ENCODE measurements at places on chromosomes 4 and X. TPM values are rescaled to one million over a fixed set of nuclear protein-coding genes. Genes with fewer than 3 reads are reported as not detected.

Gene VCX
- total RNA-seq, result not detected

Gene EDA
- total RNA-seq, result not detected

Gene SCML2
- total RNA-seq, result 2.1 TPM

Gene MBNL3
- total RNA-seq, result 8.7 TPM

DNA sequence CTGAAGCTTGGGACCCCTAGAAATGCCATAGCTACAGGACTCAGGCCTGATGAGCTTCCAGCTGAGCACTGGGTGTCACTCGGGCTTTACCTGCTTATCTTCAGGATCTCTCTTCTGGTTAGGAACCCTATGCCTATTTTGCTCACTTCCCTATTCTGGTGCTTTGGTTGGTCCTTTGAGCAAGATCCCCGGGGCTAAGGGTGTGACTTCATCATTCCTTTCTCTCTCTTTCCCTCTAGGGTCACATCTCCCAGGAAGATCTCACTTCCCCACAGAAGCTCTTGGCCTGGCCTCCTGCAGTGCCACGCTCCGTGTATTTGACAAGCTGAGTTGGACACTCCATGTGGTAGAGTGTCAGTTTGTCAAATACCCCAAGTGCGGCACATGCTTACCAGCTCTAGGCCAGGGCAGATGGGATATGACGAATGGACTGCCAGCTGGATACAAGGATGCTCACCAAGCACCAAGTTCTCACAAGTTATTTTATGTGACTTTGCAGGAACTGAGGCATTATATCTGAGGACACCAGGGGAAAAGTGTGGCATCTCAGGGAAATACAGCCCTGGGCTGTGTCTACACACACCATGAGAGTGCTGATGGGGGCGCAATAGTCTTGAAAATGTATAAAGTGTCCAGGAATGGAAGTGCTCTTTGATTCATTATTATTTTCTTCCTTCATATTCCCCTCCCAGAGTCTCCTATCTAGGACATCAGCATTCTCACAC is 21.1 kb downstream of the VSIG4 start:
- no peak for DNase-seq
- no peak overlapping the region for H3K27ac ChIP-seq
- no peaks in the 10 kb centered on the region for H3K27me3 ChIP-seq
- H3K36me3 ChIP-seq, result no peaks in the 10 kb centered on the region

GRCh38 chr4:77232653-77233052 is 75.6 kb downstream of the CCNG2 start:
- no peaks in the 10 kb centered on the region for H3K36me3 ChIP-seq
- DNase-seq, result peak; percentile 48
- H3K4me3 ChIP-seq, result no peak overlapping the region
- H3K27me3 ChIP-seq, result peaks cover 44% of the 10 kb centered on the region

DNA sequence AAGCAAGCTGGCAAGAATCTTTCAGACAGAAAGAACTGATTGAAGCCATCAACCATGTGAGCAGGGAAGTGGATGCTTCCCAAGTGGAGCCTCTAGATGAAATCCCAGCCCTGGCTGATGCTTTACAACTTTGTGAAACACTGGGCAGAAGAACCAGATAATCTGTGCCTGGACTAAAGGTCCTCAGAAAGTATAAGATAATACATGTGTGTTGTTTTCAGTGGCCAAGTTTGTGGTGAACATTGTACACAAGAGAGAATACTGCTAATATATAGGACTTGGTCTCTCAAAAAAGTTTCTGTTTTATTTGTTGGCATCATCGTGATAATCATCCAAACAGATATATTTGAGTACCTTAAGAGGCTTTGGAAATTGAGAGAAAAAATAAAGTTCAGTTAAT is 1367.8 kb upstream of the IGFBP7 start:
- no peaks in the 10 kb centered on the region for H3K36me3 ChIP-seq
- H3K4me3 ChIP-seq, result no peak overlapping the region
- no peak for DNase-seq
- no peak overlapping the region for H3K27ac ChIP-seq

DNA sequence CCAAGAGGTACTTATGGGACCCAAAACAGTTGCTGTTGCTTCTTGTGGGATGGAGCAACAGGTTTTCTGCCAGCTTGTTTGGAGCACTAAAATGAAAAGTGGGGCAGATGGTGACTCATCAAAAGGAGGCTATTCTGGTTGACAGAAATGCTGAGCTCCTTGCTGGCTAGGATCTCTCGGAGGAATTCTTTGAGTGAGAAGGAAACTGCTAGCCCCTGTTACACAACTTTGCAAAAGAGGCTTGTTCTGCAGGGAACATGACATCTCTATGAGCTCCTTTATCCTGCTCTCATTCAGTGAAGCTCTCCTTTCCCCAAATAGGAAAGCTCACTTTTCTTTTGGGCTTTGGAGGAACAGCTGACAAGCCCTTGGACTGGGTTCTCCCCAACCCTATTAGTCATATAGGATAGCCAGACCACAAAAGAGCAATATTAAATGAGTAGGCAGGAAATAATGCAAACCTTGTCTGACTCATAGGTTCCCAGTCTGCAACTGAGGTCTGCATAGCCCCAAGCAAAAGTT is 108.3 kb downstream of the CDS1 start:
- peaks cover 23% of the 10 kb centered on the region for H3K4me1 ChIP-seq
- DNase-seq, result peak; percentile 94
- H3K27ac ChIP-seq, result peak overlapping the region; percentile 66
- H3K27me3 ChIP-seq, result no peaks in the 10 kb centered on the region

DNA sequence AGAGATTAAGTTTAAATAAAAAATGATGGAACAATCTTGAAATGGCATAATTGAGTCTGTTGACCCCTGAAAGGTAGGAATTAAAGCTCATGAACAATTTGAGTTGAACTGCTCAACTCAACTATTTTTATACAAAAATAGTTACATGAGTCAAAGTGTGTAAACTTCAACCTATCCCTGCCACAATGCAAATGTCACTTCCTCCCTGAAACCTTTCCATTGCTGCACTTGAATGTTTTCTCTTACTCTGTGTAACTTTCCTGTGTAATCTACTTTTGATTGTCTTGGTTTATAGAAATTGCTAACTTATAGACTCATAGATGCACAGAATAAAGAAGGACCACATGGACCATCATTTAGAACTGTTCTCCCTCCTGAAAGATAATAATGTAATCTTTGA is 218.5 kb downstream of the GBA3 start:
- H3K4me1 ChIP-seq, result no peaks in the 10 kb centered on the region
- no peaks in the 10 kb centered on the region for H3K36me3 ChIP-seq
- no peak overlapping the region for H3K4me3 ChIP-seq
- DNase-seq, result no peak

DNA sequence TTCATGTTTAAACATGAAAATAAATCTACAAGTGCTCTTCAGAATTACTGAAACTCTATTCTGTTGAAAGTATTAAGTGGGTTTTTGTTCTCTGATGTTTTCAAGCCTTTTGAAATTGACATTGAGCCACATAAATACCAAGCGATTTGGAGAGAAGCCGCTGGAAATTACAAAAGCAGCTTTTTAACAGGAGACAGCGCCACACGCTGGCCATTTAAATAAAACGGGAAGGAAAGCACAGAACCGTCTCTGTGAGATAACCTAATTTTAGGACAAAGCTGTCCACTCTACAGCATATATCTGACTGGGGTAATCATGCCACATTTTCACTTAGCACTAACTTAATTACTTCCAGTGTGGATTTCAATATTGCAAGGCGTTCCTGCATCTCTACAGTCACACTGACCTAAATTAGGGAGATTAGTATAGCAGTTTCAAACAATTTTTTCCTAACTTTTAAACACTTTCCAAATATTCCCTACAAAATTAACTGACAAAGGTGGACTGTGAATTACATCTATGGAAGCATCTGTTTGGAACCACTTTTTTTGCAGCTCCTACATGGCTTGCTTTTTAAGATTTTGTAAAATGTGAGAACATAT is 6.8 kb upstream of the ANOS1 start:
- H3K36me3 ChIP-seq, result no peaks in the 10 kb centered on the region
- peak; percentile 60 for DNase-seq
- no peaks in the 10 kb centered on the region for H3K4me1 ChIP-seq
- no peaks in the 10 kb centered on the region for H3K27me3 ChIP-seq
- H3K27ac ChIP-seq, result no peak overlapping the region

DNA sequence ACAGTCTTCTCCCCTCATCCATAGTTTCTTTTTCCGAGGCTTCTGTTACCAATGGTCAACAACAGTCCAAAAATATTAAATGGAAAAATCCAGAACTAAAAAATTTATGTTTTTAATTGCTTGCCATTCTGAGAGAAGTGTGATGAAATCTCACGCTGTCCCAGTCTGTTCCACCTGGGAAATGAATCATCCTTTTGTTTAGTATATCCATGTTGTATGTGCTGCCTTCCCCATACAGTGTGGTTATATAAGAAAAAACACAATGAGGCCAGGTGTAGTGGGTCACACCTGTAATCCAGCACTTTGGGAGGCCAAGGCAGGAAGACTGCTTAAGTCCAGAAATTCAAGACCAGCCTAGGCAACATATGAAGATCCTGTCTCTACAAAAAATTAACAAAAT is 161.6 kb downstream of the CHIC2 start:
- peaks cover 44% of the 10 kb centered on the region for H3K4me1 ChIP-seq
- H3K4me3 ChIP-seq, result no peak overlapping the region

DNA sequence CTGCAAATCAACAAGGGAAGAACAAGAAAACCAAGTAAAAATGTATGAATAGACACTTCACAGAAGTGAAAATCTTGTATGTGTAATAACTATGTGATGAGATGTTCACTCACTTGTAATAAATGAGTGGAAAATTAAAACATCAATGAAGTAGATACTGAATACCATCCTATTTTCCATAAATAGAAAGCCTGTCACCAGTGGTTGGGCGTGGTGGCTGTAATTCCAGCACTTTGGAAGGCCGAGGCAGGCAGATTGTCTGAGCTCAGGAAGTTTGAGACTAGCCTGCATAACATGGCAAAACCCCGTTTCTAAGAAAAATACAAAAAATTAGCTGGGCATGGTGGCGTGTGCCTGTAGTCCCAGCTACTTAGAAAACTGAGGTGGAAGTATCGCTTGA is 53.5 kb upstream of the SOD3 start:
- no peak overlapping the region for H3K27ac ChIP-seq
- peak; percentile 16 for DNase-seq
- H3K4me1 ChIP-seq, result peaks cover 11% of the 10 kb centered on the region
- no peaks in the 10 kb centered on the region for H3K27me3 ChIP-seq
- H3K4me3 ChIP-seq, result no peak overlapping the region
- no peaks in the 10 kb centered on the region for H3K36me3 ChIP-seq

Data from GM23248 (cell line).